ENCODE measurements at places on chromosomes 3 and 15.

DNA sequence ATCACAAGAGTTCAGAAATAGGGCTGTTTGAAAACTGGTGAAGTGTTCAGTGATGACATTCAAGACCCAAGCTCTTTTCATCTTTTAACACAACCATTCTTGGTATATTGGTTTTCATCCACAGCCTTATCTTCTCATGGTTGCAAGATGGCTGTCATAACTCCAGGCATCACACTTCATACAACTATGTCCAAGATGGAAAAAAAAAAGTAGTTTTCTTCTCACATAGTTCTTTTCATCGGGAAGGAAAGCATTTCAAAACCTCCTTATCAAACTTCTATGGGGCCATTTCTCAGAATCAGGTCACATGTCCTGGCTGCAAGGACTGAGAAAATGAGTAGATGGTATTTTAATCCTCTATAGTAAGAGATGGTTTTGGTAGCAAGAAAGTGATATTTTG lies 21.1 kb upstream of the MFSD1 start:
- no peak for DNase-seq

DNA sequence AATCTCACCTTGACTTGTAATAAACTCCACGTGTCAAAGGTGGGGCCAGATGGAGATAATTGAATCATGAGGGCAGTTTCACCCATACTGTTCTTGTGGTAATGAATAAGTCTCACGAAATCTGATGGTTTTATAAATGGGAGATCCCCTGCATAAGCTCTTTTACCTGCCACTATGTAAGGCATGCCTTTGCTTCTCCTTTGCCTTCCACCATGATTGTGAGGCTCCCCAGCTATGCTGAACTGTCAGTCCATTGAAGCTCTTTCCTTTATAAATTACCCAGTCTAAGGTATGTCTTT lies 45.5 kb downstream of the SUCNR1 start:
- no peak for DNase-seq

DNA sequence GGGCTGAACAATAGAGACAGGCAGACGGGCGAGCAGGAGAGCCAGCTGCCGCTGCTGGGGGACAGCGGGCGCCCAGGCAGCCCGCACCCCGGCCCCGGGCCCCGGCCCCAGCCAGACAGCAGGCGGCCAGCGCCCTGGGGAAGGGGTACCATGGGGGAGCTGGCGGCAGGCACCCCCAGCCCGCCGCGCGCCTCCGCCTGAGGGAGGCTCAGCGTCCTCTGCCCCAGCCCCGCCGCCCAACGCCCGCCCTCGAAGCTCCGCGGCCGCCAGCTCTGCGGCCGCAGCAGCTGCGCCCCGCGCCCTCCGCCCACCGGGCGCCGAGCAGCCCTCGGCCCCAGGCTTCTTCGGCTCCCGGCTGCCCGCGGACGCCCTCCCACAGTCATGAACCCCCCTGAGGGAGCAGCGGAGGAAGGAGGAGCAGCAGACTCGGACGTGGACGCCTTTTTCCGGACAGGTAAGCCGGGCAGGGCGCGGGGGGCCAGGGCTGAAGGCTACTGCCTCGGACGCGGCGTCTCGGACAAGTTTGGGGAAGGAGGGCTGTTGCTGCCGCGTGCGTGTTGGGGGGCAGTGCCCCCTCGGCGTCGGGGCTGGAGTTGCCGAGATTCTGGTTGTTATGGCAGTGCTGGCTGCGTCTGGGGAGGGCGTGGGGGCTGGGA lies 41.6 kb upstream of the ROPN1 start:
- DNase-seq, result no peak

- no peak for DNase-seq
Observed at GRCh38 chr15:90681480-90681879, 35.7 kb upstream of the BLM start.

- DNase-seq, result no peak
Observed at GRCh38 chr3:188068342-188068741, 85.6 kb upstream of the LPP start.

DNA sequence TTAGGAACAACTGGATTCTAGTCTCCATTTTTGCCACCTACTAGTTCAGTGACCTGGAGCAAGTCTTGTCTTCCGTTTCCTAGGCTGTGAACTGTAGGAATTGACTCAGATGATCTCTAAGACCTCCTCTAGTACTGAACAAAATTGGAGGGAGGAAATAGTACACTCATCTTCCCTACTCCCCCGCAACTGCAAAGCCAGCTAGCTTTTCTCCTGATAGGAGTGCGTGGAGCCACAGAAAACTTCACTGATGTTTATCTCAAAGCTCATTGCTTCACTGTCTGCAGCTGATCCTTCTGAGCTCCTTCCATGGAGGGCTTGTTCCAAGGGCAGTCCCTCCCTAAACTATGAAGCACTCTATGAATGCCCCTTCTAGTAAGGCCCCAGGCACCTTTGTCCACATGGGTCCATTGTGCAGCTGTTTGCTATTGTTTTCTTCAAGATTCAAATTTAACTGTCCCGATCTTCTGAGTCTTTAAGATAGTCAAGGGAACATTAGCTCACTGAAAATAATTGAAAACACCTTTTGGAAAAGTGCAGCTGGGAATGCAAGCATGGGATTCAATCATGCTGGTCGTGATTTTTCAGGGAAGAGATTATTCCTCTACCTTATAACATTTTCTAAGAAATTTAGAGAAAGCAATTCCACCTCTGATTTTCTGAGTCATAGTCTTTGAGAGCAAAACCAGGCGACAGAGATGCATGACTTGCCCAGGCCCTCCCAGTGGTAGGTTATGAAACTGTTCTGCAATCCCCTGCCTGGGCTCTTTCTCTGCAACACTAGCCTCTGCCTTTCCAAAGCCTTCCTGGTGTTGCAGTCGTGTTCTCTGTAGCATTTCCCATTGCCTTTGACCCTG lies 24.3 kb downstream of the FILIP1L start:
- no peak for DNase-seq

- no peak for DNase-seq
Observed at GRCh38 chr15:84883916-84884781, at the start of gene SLC28A1. SLC28A1 (plus strand) TSS chr15:84884662; CDS start chr15:84887761, 3,099 bp downstream.

DNA sequence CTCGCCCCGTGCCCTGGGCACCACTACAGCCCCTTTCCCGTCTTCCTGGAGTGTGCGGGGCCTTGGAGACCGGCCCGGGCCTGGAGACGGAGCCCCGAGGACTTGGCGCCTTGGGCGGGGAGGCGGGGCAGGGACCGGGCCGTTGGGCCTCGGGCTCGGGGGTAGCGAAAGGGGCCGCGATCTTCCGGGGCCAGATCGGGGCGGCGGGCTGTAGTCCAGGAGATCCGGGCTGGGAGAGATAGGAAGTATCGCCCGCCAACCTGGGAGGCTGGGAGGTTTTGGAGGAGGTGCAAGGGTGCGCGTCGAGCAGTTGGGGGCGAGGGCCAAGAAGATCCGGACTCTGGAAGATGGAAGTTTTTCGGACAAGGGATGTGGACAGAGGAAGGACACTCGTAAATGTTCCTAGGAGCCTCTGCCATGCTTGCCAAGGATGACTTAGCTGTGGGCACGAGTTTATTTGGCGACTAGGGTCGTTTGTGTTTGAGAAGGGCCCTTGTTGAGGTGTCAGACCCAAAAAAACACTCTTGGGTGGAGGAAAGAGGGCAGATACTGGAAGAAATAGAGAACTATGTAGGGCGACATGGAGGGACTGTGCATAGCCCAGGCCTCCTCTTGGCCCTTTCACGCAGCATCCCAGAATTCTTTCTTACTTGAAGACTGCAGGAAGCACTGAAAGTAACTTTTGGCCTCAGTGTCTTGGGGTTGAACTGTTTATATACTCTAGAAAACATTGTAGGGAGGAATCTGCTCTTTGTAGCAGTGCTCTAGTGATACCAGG lies 712 bp downstream of the RTF1 start:
- DNase-seq, result no peak

DNA sequence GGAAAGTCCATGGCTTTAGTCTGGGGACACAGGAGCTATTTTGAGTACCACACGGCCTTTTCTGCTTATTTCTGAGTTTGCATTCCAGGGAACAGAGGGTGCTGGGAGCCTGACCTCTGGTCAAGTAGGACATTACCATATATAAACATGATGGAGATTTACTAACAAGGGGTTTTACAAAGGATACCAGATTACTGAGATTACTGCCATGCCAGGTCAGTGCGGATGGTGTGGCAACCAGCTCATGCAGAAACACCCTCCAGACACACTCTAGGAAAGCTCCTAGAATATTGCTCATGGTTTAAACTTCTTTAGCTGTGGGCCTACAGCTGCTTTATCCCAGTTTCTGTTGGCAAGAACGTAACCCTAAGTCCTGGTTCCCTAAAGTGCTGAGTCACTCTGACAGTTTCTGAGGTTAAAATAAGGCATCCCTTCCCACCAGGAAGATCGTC lies 54.3 kb upstream of the AGTR1 start:
- DNase-seq, result no peak

DNA sequence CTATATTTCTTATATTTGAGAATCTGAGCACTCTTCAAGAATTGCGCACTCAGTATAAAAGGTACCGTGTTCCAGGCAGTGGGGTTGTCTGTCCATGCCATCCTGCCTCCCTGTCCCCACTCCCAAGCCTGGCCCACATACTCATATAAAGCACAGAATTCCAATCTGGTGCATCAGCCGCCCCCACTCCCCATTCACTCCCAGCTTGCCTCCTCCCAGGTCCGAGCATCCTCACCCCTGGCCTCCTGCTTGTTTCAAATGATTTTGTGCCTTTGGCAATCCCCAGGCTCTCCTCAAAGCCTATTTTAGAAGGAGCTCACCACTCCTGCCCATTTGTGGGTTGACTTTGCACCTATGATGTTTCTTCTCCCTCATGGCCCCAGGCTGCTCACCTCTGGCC lies 22.2 kb upstream of the IGF1R start:
- no peak for DNase-seq

DNA sequence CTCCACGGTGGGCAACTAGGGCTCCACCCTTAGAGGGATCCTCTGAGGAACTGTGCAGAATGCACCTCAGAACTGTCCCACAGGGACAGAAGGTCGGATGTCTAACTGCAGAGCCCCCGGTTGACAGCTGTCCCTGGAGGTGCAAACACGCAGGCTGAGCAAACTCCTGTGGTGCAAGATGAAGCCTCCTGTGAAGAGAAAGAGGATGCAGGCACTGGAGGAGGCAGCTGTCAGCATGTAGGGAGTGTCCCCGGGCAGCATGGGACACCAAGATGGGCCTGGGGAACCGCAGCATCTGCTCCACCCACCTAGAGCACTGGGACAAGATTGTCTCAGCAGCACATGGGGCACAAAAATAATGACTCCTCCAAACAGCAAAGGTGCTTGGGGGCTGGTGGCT lies 258.9 kb downstream of the ABHD5 start:
- no peak for DNase-seq

DNA sequence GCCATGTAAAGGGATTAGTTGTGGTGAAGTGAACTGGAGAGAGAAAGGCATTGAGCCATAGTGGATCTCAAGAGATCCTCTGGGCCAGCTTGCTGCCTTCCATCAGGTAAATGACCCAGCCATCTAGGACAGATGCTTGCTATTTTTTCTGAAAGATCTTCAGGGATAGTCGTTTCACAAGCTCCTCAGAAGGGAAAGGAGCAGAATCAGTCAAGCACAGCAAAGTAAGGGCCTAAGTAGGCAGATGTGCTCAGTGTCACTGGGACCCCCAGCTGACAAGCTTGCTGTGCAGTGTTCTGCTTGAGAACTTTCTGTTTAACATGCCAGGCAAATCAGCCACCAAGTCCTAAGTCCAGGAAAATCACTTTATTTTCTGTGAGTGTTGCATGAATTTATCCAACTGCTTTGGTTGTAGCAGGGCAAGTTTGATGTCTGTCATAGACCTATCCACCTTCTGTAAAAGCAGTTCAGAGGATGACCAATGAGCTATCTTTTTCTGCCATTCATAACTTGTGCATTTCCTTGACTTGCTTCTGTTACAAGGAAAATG lies 319.8 kb downstream of the IL5RA start:
- no peak for DNase-seq

- DNase-seq, result no peak
Observed at GRCh38 chr3:71090207-71090606, 493.3 kb downstream of the FOXP1 start.

GRCh38 chr15:24054547-24055245 lies 367.6 kb upstream of the NDN start:
- no peak for DNase-seq

DNA sequence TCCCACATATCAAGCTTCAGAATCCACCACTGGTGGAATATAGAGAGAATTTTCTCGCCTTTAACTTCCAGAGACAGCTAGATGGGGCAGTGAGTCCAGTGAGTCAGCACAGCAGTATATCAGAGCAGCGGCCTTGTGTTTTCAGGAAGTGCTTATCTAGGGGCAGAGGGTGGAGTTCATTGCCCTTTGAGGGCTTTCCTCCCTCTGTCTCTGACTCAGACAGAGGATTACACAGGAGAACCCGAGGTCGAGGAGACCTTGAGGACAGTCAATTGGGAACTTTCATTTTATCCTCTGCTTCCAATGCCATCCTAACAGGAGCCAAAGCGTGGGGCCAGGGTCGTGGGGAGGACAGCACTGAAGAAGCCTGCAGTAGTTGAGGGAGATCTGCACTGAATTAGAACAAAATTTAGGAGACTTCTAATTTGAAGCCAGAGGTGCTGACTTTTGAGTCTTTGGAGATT lies 109.6 kb upstream of the UMPS start:
- no peak for DNase-seq

DNA sequence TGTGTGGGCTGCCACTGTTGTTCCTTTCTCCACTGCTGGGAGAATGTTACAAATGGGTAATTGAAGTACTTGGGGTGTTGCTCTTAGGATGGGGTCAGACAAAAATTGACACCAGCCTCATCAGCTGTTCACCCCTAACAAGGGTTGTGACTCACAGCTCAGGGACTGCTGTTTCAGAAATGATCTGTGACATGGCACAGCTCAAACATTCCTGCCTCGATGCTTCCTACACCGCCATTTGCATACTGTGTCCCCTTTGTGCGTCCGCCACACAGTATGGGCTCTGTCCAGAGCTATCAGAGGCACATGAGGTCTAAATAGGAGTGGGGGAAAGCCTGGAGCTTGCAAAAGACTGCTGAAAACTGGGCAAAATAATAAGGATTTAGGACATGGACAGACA lies 43.9 kb downstream of the CCNL1 start:
- no peak for DNase-seq

GRCh38 chr15:90603893-90604292 lies 74.2 kb downstream of the CRTC3 start:
- no peak for DNase-seq

DNA sequence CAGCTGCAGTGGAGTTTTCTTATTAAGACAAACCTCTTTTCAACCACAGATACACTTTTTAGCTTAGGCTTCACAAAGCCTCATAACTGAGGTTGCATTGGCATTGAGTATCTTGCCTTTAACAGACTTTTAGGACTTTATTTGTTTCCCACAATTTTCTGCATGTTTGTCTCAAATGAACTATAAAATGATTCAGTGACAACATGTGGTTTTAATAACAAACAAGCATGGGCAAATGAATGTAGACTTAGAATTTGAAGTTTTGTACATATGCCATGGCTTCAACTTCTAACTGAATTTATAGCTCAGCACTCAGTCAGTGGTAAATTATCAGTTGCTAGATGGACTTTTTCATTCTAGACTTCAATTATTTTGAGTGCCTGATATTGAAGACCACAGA lies 101.6 kb downstream of the SLC25A26 start:
- DNase-seq, result no peak

GRCh38 chr15:37524601-37525000 lies 409.8 kb upstream of the TMCO5A start:
- no peak for DNase-seq

GRCh38 chr3:184514171-184514490 lies 47.5 kb upstream of the EPHB3 start:
- DNase-seq, result no peak

GRCh38 chr15:23596736-23597135 lies 31.3 kb downstream of the MKRN3 start:
- DNase-seq, result no peak

GRCh38 chr15:26070095-26070532 lies 207.0 kb upstream of the ATP10A start:
- DNase-seq, result no peak
